ENCODE measurements at places on chromosomes 6 and 20.

DNA sequence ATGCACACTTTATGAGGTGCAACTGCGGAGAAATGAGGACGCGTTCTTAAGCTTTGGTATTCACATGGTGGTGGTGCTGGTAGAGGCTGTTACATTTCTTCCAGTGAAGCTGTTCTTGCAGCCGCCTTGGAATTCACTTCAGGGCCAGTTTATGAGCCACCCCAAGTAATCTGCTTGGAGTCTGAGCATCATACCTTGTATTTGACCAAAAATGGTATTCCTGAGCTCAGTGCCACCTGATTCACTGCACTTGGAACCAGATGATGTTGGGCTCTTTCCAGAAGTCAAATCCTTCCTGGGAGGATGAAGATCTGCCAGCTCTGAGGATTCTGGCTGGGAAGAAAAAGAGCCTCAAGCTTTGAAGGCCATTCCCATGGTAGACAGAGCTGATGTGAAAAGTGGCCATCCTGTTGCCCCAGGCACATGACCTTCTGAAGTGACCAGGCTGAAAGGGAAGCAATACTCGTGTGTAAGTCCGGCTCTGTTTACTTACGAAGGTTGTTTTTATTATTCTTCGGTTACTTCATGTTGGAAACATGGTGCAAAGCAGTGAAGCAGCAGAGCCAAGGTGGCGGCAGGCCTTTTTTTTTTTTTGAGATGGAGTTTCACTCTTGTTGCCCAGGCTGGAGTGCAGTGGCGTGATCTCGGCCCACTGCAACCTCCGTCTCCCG is 7.7 kb downstream of the MANBAL start:
- no peak for DNase-seq

DNA sequence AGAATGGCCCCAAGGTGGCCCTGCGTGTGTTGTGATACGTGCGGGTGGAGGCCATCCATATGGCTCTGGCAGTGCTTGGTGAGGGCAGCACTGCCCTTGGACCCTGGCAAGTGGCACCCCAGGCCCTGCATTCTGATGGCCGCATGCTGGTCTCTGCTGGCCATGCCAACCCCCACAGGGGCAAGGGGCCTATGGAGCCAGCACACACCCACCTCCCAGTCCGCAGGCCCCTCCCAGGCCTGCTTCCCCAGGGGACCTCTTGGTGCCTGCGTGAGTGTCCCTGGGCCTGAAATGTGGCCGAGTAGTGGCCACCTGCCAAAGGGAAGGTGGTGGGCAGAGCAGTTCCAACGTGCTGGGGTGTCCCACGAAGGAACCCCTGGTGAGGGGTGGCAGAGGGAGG is 17.6 kb downstream of the NQO2 start:
- DNase-seq = no peak

DNA sequence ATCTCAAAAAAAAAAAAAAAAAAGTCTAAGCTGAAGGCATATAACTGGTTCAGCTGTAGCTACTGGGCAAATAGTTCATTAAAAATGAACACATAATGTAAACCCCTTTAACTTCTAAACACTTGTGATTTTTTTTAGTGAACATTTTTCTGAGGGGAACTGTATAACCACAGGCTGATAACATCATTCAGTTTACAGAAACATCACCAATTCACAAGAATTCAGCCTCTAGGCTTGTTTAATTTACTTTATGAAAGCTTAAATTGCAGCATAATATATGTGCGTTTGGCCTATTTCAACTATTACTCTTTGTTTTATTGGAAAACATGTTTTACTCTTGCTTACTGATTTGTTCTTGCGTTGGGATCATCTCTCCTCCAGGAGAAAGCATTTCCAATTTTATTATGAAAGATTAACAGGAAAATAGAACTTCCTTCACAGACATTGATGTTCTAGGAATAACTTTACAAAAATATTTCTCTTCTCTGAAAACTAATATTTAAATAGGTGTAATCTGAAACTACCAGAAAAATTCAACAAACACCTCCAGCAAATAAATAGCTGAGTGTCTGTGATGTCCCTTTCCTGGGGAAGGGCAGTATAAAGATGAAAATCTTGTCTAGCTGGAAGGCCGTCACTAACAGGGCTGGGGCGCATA is 284.5 kb downstream of the UST start:
- DNase-seq = no peak

DNA sequence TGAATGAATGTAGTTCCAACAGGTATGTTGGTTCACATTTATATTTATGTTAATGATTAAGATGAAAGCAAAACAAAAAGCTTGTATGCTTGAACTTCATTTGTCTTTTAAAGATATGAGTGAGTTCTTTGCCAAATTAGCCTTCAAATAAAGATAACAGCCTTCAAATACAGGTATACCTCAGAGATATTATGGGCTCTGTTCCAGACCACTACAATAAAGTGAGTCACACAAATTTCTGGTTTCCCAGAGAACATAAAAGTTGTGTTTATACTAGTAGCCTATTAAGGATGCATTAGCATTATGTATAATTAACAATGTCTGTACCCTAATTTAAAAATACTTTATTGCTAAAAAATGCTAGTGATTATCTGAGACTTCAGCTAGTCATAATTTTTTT is 245.3 kb upstream of the MAN1A1 start:
- no peak for DNase-seq

DNA sequence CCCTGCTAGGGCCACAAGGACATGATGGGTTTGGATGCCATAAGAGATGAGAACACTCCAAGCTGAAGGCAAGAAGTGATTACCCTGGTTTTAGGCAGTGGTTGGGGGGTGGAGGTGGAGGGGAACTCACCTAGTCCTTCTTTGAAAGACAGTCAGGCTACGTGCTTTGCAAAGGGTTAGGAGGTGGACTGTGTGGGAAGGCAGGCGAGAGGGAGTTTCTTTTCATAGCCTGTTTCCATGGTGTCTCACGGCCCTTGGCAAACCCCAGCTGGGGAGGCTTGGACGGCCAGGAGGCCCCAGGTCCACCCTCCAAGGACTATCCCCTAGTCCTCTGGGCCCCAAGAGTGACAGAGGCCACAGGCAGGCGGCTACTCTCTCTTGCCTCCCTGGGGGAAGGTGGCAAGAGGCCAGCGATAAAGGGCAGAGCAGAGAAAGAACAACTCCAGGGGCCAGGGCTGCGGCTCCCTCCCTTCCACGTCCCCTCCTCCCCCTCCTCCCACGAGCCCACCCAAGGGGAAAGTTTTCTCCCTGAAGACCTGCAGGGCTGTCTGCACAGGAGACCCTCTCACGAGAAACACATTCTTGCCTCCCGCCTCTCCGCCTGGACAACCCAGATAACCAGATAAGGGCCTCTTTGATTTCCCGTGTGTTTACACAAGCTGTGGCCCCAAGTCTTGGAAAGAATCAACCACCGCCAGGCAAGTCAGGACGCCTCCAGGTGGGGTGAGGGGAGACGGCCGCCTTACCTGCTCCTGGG is 74.4 kb downstream of the NOL4L start:
- DNase-seq = no peak

DNA sequence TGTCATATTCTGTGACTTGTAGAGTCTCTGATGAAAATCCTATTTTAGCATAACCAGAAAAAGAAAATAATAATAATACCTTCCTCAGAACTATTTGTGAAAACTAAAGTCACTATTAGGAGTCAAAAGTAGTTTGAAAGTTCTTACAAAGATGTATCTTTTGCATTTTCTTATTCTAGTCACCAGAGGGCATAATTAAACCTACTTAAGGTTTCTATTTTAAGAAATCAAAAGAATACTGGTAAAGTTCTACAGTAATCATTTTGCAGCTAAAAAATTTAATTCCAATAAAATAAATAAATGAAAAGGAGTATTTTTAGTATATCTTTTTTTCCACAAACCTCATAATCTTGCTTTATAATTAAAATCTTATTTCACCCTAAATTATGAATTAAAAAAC is 28.0 kb upstream of the MCM9 start:
- DNase-seq = no peak

- no peak for DNase-seq
Observed at GRCh38 chr20:43492101-43492500, 15.4 kb upstream of the L3MBTL1 start.

DNA sequence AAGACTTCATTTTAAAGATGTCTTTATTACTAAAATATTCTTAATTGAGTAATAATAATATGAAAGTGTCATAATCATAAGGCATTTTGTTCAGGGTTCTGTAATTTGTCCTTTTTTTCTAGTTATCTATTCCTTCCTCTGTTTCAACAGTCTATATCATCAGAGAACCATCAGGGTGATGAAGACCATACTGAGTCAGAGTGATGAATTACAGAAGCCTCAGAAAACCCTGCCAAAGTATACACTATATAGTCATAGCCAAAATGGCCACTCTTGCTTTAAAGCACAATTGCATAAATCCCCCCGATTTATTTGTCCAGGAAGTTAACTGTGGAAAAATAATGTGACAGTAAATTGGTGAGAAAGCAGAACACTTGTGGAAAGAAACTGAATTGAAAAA is 735.0 kb downstream of the EPHA7 start:
- no peak for DNase-seq

- no peak for DNase-seq
Observed at GRCh38 chr6:15810618-15811017, 147.8 kb upstream of the DTNBP1 start.

DNA sequence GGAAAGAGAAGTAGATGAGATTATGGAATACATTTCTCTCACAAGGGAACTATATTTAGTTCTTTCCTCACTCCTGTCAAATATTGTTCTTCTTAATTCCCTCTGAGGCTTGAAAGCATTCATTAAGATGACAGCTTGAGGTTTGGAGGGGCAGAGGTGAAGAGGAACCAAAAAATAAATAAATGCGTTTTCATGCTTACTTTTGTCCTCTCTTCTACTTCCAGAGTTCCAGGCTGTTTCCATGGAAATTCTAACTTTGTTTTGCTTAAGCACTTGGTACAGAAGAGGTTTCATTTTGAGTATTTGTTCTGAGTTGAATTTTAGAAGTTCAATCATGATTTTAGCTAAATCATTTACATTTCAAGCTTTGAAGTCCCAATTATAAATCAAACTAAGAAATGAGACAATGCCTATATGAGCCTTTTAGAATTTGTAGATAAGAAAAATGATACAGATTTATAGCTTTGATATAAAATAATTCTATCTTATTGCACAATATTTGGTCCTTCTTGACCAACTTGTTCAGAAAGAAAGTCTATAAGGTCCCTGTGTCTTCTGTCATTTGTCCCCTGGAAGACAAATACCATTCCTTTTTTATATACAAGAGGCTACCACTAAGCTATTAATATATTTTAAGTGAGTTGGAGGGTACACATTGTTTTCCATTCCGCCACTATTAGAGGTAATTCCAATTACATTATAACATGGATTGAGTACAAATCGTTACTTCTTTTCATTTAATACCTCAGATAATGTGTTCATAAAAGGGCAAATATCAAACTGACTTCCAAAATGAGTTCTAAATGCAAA is 16.3 kb downstream of the RBM24 start:
- DNase-seq = no peak

DNA sequence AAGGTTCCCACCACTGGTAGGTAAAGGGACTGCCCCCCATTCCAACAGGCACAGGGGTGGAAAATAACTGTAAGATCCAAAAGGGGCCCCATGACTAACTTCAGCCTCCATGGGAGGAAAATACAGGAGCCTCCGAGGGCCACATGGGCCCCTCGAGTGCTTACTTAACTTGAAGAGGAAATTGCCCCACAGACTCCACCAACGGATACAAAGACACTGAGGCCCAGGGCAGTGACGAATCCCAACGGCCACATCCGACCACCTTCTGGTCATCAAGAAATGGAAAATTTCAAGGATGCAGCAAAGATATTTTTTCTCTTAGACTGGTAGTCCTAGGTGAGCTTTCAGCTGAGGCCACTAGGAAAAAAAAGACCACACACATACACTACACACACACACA is 116.0 kb upstream of the MRPS10 start:
- no peak for DNase-seq

DNA sequence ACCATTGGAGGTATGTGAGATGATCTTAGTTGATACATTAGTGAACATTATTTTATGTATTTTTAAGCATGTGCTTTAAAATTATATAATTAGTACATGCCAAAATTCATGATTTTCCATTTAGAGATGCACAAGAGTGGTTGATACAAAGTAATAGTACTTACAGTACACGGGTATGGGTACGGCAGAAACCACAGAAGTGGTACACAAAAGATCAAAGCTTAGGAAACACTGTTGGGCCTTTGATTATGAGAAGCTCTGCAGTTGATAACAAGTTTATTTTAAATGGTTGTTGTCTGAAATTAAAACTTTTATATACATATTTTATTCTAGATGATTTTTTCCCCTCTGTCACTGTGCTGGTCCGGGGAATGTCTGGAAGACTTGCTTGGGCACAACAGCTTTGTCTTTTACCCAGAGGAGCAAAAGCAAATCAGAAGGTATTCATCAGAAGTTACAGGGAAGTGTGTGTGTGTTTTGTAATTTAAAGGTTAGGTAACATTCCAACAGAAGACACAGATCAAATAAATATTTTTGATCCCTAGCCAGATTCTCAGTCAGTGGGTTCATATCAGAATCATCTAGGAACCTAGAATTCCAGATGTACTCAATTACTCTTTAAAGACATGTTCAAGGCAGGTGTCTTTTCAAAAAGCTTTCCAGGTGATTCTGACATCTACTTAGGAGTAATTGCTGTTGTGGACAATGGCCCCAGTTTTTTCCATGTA is 32.5 kb upstream of the ADIG start:
- no peak for DNase-seq

- no peak for DNase-seq
Observed at GRCh38 chr20:9444921-9445320, 69.5 kb upstream of the LAMP5 start.

GRCh38 chr6:155039618-155040017 is 44.5 kb downstream of the TIAM2 start:
- DNase-seq = no peak

DNA sequence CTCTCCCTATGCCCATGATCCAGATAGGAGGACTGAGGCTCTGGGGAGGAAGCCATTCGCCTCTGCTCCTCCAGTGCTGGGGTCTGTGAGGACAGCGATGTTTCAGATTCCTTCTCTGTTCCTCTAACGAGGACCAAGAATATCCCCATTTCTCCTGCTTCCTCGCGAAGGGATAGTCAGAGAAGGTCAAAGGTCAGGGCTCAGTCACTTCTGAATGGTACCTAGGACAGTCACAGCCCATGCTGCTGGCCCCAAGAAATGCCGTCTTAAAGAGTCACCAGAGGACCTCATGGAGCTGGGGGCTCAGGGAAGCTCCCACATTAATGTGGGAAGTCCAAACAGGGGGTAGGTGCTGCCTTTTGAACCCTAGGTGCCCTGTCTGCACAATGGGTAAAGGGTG is 2.1 kb downstream of the FOXS1 start:
- no peak for DNase-seq

GRCh38 chr6:67285770-67286495 is 1349.1 kb upstream of the ADGRB3 start:
- no peak for DNase-seq

- no peak for DNase-seq
Observed at GRCh38 chr20:46004889-46005473, 3.7 kb upstream of the MMP9 start.

DNA sequence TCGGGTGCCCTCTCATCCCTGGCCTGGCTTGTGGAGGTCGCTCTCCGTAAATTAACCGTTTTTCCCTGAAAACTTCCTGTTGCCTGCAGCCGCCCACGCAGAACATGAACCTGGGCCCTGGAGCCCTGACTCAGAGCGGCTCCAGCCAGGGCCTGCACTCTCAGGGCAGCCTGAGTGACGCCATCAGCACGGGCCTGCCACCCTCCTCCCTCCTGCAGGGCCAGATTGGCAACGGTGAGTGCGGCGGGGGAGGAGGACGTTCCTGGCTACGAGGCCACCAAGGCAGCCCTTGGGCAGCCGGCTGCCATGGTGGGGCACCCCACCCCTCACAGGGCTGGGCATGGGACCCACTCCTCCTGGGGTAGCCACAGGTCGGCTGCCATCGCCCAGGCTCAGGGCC is 17.8 kb downstream of the SS18L1 start:
- DNase-seq = no peak

Measured in activated naive CD4-positive, alpha-beta T cell (primary cell).